Renal cortex interstitium (tissue), 15 donors: ENCODE measurements at places on chromosomes 11 and 22. TPM values are rescaled to one million over a fixed set of nuclear protein-coding genes. Genes with fewer than 3 reads are reported as not detected.

- DNase-seq, result no peak
These were observed 45.5 kb downstream of the FAR1 start for GRCh38 chr11:13713982-13714381.

GRCh38 chr11:3103076-3103475 is 45.9 kb upstream of the CARS1 start:
- no peak for DNase-seq

DNA sequence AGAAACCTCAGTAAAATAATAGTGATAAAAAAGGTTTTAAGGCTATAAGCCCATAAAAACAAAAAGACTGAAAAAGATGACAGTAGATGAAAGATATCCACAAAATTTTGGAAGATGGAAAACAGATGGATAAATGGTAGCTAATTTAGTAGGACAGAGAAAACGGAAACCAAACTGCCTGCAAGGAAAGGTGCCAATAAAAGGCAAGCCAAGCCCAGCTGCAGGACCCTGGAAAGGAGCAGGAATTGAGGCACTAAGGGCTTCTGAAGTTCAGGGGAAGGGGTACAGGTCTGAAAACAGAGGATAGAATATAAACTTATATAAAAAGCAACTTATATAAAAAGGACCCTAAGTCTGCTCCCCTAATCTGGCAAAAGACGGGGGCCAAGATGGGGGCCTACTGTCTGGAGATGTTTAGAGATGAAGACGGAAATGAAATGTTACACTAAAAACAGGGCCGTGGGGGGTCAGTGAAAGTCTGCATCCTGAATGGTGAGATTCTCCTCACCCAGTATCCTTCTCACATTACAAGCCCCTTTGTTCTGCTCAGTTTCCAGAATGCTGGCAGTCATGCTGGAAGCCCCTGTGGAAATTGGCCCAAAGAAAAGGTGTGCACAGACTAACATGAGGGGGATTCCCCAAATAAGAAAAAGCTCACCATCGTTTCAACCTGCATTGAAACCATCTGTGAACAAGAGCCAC is 269.3 kb upstream of the PITPNB start:
- DNase-seq, result no peak

Gene IRF7
- 6.4 TPM for polyA plus RNA-seq

DNA sequence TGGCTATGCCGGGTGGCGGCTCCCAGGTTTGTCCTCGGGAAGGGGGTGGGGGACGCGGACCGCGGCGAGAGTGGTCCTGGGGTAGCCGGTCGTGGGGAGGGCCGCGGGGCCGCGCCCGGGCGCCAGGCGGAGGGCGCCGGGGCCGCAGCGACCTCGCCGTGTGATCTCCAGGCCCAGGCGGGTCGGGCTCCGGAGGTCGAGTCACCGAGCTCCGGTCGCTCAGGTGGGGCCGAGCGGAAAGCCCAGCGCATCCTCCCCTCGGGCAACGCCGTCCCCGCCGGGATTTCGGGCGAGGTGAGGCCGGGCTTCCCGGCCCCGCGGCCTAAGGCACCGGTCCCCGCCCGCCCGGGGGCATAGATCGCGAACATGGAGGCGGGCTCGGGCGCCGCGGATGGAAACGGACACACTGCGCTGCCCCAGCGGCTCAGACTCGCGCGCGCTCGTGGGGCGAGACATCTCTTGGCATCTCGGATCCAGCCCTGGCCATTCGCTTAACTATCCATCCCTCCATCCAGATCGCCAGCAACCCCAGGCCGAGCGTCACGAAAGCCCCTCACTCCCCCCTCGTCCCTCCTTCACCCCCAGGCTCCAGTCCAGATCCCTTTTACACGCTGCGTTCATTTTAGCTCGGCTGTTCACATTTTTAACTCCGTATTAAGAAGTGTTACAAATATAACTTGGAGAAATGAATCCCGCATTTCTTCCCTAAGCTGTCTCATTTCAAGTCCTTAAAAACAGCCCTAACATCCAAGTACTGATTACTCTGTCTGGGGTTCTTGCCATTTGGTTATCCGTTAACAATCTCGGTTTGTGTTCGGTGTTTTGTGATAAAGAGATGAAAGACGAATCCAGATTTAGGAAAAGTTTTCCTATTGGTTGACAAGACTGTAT is 460 bp downstream of the ZC3H12C start:
- no peak for DNase-seq

- no peak for DNase-seq
These were observed at the start of gene RASGRP2 for GRCh38 chr11:64743591-64744543. Gene RASGRP2, minus strand, starts transcription at chr11:64744142. Its CDS starts 1,276 bp downstream, at chr11:64742866.

GRCh38 chr22:17867160-17867785 is 93.0 kb upstream of the BID start:
- DNase-seq, result no peak

GRCh38 chr22:48244388-48245195 is 1482.1 kb downstream of the TBC1D22A start:
- no peak for DNase-seq

GRCh38 chr11:15629690-15630321 is 515.1 kb downstream of the INSC start:
- no peak for DNase-seq

DNA sequence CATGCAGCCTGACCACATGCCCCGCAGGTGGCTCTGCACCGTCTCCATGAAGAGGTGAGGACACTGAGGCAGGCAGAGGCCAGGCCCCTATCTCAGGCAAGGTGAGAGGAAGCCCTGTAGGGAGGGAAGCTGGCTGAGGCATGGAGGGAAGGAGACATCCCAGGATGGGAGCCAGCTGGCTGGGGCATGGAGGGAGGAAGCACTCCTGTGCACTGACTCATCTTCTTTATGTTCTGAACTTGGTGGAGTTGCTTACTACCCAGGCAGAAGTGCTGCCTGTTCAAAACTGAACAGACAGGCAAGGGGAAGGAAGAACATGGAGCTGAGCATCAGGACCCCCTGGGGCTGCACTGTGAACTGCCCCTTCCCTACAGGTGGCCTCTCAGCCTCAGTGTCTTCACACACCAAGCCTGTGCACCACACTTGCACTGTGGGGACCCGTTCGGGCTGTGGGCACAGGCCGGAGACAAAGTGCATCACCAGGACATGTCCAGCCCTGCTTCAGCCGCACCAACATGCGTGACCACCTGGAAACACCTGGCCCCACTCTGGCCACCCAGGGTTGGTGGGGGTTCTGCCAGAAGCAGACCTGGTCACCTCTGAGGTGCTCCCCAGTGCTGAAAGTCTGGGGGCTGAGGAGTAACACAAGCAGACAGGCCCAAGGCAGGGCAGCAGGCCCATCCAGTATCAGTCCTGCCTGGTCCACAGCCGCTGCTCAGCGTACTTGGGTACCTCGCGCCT is 55.5 kb downstream of the DGCR2 start:
- DNase-seq, result no peak

GRCh38 chr11:4903484-4903883 is at the start of gene OR51A7:
Gene OR51A7, plus strand, starts transcription at chr11:4903783. Its CDS starts 3,587 bp downstream, at chr11:4907370.
- DNase-seq, result no peak
